Activated T-cell treated with anti-CD3 and anti-CD28 coated beads, Interleukin-2, amount 50 U/mL, for 24 hours (primary cell): ENCODE measurements at places on chromosomes 11 and 22.

GRCh38 chr11:2942872-2943710, 13.9 kb upstream of the PHLDA2 start:
- DNase-seq = no peak

DNA sequence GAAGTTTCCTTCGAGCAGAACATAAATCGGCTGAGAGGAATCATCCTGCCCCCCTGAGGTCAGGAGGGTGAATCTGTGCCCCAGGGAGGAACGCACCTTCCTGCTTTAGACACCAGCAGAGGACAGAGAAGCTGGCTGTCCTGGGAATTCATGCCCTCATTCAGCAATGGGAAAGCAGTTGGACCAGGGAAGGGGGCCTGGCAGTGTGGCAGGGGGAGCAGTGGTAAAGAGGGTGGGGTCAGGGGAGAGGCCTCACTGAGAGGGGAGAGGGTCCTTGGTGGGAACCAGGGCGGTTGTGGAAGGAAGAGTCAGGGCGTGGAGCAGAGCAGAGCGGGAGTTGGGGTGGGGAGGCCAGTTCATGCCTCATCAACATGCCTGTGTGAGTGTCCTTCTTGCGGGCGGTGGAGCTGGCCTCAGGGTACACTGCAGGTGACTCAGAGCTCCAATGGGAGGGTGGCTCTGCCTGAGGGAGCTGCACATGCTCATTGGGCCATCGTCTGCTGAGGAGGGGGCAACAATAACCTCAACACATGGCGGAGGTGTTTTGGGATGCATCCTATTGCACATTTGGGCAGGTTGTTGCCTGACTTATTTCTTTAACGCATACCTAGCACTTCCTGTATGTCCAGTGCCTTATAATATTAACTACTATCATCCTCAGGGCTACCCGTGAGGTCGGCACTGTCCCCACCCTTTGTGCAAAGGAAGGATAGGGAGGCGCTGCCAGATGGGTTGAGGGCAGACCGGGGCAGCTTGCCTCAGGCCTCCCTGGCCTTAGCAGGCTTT, 23.2 kb downstream of the MED15 start:
- no peak for DNase-seq

DNA sequence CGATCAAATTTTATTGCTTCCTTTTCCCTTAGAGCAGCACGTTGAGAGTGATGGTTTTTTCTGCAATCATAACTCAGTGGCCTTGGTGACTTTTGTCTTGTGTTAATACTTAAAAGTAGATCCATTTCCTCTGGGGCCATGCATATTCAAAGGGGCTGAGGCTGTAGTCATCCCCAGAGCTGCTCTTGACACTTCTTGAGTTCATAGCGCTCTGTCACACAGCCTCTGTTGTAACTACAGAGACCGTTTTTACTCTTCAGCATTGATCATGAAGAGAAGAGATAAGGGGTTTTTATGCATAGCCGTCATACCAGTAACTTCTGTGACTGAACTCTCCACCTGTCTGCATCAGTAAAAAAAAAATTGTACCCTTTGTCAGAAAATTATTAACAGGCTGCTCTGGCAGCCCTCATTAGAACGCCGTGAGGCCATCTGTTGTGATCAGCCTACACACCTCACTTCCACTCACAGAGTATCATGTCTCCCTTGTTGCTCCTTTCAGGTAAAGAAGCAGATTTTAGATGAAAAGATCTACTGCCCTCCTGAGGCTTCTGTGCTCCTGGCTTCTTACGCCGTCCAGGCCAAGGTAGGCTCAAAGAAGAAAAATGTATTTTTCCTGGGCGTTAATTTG, 38.4 kb downstream of the NF2 start:
- no peak for DNase-seq

DNA sequence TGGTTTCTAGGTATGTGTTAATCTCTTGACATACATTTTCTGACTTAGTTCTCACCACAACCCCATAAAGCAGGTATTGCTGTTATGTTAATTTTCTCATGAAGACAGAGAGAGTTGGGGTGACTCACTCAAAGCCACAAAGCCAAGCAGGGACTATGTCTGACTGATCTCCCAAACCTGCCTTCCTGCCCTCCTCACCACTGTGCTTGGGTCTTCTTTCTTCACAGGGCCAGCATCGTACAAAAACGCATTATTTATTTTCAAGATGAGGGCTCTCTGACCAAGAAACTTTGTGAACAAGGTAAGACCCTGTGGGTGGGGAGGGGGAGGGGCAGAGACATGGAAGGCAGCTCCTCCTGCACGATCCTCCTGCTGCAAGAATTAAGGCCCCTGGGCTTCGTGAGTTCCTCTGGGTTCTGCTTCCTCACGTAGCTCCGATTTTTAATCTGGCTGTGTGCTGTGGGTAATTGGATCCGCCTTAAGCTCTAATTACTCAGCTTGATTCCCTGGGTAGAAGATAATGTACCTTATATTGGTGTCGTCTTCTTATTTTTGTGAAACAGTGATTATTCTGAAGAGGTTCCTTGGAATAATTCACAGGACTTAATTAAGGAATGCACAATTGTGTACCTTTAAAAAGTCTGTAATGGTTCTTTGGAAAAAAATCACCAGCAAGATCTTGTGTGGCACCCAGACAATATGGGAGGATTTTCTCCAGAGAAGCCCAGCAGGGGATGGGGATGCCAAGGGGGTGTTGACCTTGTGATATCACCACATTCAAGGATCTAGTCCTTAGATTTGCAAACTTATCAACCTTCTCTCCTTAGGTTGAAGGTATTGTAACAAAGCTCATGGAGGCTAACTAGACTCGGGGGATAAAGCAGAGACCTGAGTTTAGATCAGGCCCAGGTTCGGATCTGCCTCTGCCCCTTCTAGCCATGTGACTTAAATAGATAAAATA, 112.9 kb downstream of the SPON1 start:
- peak; percentile 65 for DNase-seq

DNA sequence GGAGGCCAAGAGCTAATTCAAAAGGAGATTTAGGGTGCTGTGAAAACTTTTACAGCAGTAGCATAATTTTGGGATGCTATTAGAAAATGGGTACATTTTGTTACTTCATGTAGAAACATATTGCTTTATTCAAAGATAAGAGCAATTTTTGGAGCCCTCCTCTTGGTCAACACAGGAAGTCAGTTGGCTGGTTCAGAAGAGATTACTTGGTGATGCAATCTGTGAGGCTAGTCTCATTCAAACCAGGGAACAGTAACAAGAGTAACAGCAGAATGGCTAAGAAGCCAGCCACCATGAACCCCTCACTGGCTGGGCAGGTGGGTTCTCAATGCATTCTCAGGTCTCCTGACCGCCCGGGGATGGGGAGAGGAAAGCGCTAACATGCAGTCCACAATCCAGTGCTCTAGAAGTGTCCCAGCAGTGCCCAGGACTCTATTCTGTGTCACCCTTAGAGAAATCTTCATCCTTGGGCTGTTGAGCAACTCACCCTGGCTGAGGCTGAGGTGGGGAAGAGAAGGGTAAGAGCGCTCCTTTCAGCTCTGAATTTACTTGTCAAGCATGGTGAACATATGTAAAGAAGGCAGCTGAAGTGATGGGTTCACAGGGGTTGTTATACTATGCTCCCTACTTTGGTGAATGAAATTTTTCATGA, 262.2 kb upstream of the UBASH3B start:
- no peak for DNase-seq

DNA sequence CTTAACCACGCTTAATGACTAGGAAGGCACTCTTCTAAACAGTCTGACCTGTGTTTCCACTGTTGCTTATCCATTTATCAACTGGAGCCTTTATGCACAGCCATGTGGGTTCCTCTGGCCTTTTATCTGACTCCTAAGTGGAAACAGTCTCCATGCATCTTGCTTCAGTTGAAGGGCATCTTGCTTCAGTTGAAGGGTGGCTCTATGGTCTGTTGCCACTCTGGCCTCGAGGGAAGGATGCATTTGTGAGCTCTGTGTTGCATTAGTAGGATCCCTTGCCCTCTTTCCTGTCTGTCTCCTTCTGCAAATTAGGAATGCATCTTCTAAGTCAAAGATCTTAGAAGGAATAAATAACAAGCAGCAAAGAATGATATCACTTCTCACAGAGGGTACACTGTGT, 25.8 kb upstream of the C11orf96 start:
- DNase-seq = no peak

DNA sequence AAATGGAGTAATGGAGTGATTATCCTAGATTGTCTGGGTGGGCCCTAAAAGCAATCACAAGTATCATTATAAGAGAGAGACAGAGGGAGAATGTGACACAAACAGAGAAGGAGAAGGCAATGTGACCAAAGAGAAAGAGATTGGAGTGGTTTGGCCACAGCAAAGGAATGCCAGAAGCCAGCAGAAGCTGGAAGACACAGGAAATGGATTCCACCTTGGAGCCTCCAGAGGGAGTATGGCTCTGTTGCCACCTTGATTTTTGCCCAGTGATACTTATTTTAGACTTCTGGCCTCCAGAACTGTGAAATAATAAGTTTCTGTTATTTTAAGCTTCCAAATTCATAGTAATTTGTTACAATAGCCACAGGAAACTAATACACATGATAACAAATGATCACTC, 36.8 kb upstream of the OR5P2 start:
- no peak for DNase-seq

GRCh38 chr22:29842740-29843139, 4.7 kb upstream of the ASCC2 start:
- DNase-seq = no peak

- no peak for DNase-seq
These were observed 60.1 kb downstream of the PARVB start for GRCh38 chr22:44084044-44084772.

GRCh38 chr11:64096835-64097234, 61.1 kb downstream of the FLRT1 start:
- no peak for DNase-seq

DNA sequence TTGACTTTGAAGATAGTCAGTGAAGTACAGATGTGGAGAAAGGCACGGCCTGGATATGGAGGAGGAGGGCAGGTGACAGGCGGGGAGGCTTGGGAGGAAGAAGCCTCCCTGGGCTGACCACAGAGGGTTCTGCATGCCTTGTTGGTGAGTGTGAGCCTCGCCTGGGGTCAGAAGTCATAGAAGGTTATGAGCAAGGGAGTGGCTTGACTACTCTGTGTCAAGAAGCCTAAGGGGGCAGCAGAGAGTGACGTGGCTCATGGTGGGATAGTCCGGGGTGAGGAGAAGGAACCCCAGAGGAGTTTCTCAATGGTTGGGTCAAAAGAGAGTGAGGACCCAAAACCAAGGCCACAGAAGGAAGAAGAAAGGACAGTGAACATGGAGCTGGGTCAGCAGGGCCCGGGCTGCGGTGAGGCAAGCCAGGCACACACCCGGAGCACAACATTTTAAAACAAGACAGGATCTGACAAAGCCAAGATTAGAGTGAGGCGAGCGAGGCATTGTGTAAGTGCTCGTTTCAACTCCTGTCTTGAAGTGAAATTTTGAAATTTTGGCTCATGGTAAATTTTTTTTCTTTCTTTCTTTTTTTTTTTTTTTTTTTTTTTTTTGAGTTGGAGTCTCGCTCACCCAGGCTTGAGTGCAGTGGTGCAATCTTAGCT, 31.9 kb downstream of the PDGFB start:
- DNase-seq = no peak

DNA sequence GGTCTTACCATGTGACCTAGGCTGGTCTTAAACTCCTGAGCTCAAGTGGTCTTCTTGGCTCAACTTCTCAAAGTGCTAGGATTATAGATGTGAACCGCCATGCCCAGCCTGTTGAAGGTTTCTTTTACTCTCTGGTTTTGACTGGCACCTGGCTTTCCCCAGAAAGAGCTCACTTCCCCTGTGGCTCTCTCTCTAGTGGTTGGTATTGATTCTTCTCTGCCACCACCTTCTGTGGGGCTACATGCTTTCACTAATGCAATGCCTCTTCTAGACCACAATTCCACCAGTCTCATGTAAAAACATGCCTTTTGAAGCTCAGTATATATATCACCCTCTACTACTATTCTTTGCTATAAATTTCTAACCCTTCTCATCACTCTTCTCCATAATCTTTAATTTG, 67.2 kb downstream of the CCDC83 start:
- DNase-seq = no peak

GRCh38 chr11:18527512-18527911, 770 bp upstream of the TSG101 start:
- DNase-seq = no peak

DNA sequence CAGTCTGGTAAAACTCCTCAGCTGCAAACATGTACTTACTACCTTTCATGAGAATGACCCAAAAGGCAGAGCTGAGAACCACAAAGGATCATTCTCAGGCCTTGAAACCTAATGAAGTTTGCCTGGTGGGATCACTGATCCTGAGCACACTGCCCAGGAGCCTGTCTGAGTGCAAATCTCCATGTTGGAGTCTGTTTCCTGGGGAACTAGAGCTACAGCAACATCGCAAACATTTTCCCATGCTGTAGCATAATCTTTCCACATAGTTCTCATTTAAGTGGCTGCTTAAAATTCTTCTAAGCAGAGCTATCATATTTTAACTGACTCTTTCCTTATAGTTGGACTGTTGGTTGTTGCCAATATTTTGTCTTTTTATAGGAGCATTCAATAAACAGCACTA, 58.5 kb downstream of the GUCY1A2 start:
- DNase-seq = no peak

DNA sequence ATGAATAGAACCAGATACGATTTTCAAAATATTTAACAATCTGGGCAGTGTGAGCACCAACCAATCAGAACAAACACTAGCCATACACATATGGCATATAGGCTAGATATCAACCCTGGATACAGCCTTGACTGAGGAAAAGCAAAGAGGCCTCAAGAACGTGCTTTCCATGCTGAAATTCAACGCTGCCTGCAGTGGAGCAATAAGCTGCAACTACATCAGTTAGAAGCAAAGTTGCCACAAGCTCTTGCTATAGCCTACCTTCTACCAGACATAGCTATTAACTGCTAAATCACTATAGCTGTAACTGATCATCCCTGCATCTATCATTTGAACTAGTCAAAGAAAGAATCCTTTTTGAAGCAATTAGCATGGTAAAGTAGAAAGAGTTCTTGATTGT, 42.5 kb downstream of the DENND5A start:
- no peak for DNase-seq

DNA sequence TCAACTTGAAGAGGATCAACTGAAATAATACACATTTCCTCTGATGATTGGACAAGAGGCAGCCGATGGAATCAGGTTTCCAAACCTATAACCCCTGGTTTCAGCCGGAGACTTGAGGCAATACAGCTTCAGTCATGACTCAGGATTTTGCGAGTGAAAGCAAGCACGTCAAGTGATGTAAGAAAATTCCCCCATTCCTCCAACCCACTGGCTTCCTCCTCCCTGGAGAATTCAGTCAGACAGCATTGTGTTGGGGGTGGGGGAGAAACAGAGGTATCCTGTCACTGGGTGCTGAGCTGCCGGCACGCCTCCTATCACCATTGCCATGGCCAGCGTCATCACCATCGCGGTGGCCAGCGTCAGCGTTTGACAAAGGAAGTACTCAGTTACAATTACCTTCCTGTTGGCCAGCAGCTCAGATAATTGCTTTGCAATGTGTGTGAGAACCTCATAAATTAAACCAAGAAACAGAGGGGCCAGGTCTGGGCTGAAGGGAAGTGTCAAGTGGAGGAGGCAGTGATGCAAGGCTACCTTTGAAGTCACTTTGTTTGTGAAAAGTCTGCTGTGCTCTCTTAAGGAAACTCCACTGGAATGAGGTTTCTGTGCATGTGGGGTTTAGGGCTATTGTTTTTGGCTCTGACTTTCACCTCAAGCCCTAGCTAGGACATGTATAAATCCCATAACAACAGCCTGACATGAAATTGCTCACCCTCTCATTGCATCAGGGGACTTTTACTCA, 50.2 kb downstream of the LIF start:
- peak; percentile 66 for DNase-seq

GRCh38 chr11:46991391-46991790, 54.8 kb downstream of the CSTPP1 start:
- DNase-seq = no peak

GRCh38 chr11:45171550-45171949, 25.1 kb downstream of the PRDM11 start:
- no peak for DNase-seq
